Smooth muscle cell of the pulmonary artery (primary cell): ENCODE measurements at places on chromosomes 4 and X. TPM values are rescaled to one million over a fixed set of nuclear protein-coding genes. Genes with fewer than 3 reads are reported as not detected.

PPP1R2C gene
- total RNA-seq, result not detected in 2 replicates

FAM241A gene
- 1.1 and 2.4 TPM in 2 replicates for total RNA-seq

SPON2 gene
- 5.5 and 7.2 TPM in 2 replicates for total RNA-seq

AR gene
- total RNA-seq, result 7.3 and 7.6 TPM in 2 replicates

GRK4 gene
- 5.7 and 6.8 TPM in 2 replicates for total RNA-seq

TSPAN5 gene
- total RNA-seq, result 36.9 and 53.8 TPM in 2 replicates

ERAS gene
- 0.13 TPM in 1 of 2 replicates, not detected in the other for total RNA-seq

FGFBP2 gene
- total RNA-seq, result not detected in 2 replicates

RIPPLY1 gene
- not detected in 2 replicates for total RNA-seq

USP11 gene
- 60.1 and 67.2 TPM in 2 replicates for total RNA-seq

GPRIN3 gene
- 0.03 and 0.65 TPM in 2 replicates for total RNA-seq

MAGEB10 gene
- not detected in 2 replicates for total RNA-seq

CFAP47 gene
- total RNA-seq, result not detected in 2 replicates

MAGEA4 gene
- total RNA-seq, result not detected in 2 replicates

ANXA10 gene
- 5.5 and 18.4 TPM in 2 replicates for total RNA-seq

CT47B1 gene
- not detected in 2 replicates for total RNA-seq

CXorf49 gene
- not detected in 2 replicates for total RNA-seq
